ENCODE measurements at places on chromosomes 5 and 9.
A peak's percentile ranks its signal among the peaks of the same experiment; 100 is the strongest.

GRCh38 chr9:98993570-98993945 is 49.9 kb downstream of the COL15A1 start:
- no peak for DNase-seq

DNA sequence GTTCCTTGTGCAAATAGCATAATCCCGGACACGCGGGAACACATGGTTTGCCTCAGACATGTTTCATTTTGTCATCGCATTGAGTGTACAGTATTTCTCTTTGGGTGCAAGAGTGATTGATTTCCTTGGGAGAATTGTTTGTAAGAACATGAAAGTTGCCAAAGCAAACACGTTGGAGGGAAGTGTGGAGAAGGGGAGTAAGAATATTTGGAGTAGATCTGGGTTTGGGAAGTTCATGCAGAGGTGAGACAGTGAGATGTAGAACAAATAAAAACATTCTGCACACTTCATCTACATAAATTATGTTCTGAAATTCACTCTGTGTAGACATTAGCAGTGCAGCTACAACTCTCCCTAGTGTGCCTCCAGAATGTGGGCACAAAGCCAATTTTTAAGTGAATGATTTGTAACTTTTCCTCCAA is 24.0 kb downstream of the FOXD1 start:
- peak; percentile 61 for DNase-seq

DNA sequence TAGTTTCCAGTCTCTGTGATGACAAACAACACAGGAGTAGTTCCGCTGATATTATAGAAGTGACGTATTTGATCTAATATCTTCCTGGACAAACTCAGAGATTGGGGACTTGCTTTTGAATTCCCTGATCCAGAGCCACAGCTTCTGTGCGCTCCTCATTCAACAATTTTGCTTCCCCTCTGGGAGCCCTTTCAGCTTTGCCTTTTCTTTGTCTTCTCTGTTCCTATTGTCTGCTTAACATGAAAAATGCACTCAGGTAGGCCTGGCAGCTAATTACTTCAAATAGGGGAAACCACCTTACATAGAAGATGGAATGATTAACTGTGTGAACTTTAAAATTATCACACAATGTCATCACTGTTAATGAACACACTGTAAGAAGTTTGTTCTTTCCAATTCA is 192.9 kb downstream of the EPB41L4A start:
- no peak for DNase-seq

- no peak for DNase-seq
Measured at GRCh38 chr9:135712613-135713295, 10.8 kb downstream of the KCNT1 start.

GRCh38 chr5:124536333-124536732 is 210.1 kb downstream of the ZNF608 start:
- DNase-seq, result no peak

DNA sequence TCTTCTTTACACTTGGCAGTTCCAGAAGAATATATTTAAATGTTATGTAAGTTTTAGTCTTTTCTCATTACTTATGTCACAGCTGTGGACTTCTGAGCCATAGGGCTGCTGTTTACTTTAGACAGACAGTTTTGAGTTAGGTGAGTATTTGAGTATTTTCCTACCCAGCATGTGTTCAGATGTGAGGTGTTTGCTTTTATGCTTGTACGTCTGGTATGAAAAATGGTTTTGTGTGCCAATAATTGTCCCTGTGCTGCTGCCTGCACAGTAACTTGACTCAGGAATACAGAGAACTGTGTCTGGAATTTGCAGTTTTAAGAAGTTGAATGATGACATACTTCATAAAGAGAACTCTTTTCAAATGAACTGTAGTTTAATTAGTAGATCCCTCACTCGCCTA is 20.8 kb downstream of the MEGF10 start:
- no peak for DNase-seq

All from AG10803 (cell line).